Muscle of arm (tissue), 14 donors: ENCODE measurements at places on chromosomes 16 and 17.

- no peak for DNase-seq
Measured at GRCh38 chr17:38632334-38632733, 26.6 kb upstream of the SRCIN1 start.

DNA sequence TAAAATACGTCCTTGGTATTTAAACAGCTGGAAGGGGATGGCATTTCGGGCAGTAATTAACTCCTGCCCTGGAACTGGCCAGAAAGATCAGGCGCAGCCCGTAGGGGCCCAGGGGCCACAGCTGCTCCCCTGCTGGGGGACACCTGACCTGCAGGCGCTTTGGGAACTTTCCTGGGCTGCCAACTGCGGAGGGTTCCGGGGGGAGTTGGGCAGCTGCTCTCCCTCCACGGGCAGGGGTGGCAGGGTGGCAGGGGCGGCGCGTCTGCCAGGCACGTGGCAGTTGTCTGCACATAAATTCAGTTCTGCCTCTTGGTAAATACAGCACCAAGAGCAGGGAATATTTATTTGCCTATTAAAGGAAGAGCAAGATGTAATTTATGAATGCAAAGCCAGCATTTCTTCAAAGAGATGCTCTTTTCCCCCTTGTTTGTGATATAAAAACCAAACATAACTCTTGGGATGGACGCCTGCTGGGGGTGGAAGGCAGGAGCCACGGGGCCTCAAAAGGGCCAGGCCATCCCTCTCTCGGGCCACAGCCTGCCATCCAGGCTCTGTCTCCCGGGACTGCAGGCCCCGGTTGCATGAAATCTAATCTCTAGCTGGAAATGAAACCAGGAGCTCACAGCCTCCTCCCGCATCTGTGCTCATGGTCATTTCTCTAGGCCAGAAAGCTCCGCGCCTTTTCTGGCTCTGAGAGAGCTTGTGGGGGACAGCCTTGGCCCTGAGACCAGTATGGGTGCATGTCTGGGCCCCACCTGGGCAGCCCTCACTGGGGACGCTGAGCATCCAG is 29.9 kb upstream of the CHMP6 start:
- no peak for DNase-seq

DNA sequence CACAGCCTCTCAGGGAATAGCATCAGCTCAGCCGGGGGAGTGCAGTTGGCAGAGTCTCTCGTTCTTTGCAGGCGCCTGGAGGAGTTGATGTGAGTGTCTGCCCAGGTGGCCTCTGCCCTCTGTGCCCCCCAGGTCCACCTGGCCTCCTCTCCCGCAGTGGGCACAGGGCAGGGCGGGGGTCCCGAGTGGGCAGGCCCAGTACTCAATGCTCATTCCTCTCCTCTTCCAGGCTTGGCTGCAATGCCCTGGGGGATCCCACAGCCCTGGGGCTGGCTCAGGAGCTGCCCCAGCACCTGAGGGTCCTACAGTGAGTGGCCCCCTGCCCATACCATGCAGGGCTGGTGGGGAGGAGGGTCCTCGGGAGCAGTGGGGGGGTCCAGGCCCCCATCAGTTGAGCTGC is 14.7 kb upstream of the CPNE2 start:
- DNase-seq: no peak

DNA sequence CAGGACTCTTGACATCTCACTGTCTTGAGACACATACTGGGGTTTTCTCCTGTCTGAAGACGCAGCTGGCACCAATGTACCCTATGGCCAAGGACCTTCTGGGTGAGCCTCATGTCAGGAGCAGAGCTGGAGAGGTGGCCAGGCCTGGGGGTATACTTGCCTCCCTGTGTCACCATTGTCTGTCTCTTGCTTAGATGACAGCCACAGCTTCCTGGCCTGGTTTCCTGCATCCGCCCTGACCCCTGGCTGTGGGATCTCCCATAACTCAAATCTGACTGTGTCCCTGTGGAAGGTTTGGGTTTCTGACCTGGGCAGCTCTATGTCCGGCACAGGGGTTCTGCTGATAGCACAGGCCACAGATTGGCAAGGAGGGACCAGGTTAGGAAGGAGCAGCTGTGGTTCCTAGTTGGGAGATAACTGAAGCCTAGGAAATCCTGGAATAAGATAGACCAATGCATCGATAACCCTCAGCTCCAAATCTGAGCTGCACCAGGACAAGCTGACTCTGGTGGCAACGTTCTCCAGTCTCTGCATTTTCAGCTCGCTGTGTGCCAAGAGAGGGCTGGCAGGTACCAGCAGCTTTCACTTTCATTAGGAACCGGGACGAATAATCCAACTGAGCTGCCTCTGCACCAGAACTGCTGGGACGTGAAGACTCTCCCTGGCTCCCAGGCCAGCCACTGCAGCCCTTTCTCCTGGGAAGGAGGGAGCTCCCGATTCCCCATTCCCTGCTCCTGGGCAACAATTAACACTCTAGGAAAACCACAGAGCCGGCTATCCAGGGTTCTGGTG is 5.0 kb downstream of the DEXI start:
- no peak for DNase-seq

- no peak for DNase-seq
Measured at GRCh38 chr17:62714016-62714777, 86.7 kb downstream of the MRC2 start.

GRCh38 chr17:43661699-43662412 is at the start of gene MEOX1:
MEOX1 (minus strand) TSS chr17:43661922; CDS start chr17:43661534, 388 bp downstream.
- DNase-seq: peak; percentile 88

- no peak for DNase-seq
Measured at GRCh38 chr16:52680993-52681392, 134.1 kb upstream of the TOX3 start.

- DNase-seq: no peak
Measured at GRCh38 chr16:66133643-66134338, 232.7 kb upstream of the CDH5 start.

DNA sequence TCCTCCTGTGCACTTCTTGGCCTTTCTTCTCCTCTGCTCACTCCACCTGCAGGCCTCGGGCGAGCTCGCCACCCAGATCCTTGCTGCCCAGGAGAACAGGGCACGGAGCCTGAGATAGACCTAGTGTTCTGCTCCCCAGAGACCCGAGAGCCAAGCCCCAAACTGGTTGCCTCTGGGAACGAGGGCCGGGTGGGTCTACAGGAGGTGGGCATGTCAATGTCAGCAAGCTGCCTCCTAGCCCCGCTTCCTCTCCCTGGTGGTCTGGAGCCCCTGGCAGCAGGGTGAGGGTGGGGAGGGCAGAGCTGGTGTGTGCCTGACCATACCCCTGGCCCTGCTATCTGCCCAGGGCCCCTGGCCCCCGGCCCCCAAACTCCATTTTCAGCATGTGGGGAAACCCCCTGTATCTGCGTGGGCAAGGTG is 841 bp upstream of the NDRG4 start:
- DNase-seq: no peak

GRCh38 chr16:30493941-30494488 is 21.5 kb downstream of the ITGAL start:
- no peak for DNase-seq

DNA sequence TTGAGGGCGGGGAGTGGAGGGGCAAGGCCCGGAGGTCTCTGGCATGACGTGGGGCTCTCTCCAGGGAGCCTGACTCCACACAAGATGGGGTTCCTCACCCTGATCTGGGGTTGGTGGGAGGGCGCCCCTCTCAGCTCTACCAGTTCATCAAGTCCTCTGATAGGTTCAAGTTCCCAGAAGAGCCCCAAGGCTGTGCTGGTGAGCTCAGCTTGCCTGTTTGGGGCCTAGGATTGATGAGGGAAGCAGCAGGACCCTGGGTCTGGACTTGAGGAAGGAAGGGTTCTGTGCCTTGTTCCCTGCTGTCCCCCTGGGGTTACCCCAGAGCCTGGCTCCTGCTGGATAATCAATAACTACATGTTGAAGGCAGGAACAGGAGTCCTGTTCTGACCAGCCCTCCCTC is 3.5 kb downstream of the MGAT5B start:
- DNase-seq: no peak

DNA sequence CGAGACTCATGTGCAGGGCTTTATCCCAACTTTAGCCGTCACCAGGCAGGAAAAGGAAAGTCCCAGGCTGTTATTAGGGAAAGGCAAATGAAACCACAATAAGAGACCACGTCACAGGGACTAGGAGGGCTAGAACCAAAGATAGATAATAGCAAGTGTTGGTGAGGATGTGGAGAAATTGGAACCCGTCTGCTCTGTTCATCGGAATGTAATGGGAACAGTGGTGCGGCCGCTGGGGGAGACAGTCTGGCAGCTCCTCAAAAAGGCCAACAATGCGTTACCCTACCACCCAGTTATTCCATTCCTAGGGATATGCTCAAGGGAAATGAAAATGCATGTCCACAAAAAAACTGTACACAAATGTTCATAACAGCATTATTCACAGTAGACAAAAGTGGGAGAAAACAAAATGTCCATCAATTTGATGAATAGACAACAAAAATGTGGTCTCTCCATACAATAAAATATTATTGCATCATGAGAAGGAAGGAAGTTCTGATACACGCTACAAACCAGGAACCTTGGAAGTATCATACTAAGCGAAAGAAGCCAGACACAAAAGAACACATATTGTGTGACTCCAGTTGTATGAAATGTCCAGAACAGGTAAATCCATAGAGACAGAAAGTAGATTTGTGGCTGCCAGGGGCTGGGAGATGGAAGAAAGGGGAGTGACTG is 19.5 kb upstream of the USP10 start:
- no peak for DNase-seq

GRCh38 chr17:866568-867103 is 84.5 kb downstream of the MRM3 start:
- DNase-seq: no peak

- DNase-seq: peak; percentile 78
Measured at GRCh38 chr16:67872631-67873434, at the start of gene EDC4. EDC4 (plus strand) TSS chr16:67873052; CDS start chr16:67873262, 210 bp downstream.

DNA sequence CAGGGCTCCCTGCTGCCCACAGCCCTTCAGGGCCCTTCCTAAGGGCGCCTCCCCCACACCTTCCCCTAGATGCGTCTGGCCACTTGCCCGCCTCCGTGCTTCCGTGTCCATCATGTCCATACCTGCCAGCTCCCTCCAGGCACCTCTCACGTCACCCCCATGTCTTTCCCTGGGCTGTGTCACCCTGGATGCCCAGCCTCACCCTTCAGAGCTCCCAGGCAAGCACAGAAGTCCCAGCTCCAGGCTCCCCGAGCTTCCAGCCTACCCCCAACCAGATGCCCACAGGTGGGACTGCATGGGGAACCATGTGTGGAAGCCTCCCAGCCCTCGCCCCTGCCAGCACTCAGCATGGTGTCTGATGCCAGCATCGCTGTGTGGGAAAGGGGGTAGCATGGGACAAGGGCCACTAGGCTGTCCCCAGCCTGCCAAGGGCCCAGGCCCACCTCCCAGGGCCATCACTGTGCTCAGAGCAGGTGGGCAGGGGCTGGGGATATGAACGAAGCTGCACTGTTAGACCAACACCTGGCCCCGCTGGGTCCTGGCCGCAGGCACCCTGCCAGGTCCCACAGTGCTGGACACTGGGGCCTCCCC is 1.9 kb upstream of the AXIN1 start:
- no peak for DNase-seq

- no peak for DNase-seq
Measured at GRCh38 chr17:64974750-64975317, 55.6 kb upstream of the LRRC37A3 start.

DNA sequence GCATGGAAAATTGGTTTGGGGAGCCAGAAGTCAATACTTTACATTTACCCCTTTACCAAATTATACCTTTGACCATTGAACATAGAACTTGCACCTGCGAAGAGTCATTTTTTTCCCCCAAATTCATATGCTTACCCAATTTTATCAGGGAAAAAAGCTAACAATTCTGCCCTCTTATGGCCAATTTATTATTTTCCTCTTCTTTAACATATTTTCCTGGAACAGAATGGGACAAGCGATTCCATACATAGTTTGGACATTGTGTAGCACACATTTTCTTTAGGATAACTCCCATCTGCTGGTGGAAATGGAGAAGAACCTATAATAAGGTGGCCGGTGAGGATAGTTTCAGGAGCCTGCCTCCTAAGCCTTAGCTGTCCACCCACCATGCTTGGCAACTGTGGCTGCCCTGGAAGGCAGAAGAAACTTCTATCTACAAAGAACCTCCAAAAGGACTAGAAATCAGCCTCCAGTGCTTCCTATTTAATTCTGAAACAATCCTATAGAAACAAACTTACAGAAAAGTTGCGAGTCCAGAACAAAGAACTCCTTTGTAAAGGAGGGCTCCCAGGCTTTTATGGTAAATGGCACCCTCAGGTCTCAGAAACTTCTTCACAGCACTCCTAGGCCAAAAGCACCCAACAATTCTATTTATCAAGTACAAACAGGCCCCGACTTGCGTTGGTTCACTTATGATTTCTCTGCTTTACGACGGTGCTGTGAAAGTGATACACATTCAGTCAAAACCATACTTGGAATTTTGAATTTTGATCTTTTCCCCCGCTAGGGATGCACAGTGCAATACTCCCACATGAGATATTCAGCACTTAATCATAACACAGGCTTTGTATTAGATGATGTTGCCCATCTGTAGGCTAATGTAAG is 64.1 kb upstream of the CACNG4 start:
- peak; percentile 15 for DNase-seq

GRCh38 chr17:16905593-16906191 is 66.2 kb downstream of the TNFRSF13B start:
- DNase-seq: no peak

DNA sequence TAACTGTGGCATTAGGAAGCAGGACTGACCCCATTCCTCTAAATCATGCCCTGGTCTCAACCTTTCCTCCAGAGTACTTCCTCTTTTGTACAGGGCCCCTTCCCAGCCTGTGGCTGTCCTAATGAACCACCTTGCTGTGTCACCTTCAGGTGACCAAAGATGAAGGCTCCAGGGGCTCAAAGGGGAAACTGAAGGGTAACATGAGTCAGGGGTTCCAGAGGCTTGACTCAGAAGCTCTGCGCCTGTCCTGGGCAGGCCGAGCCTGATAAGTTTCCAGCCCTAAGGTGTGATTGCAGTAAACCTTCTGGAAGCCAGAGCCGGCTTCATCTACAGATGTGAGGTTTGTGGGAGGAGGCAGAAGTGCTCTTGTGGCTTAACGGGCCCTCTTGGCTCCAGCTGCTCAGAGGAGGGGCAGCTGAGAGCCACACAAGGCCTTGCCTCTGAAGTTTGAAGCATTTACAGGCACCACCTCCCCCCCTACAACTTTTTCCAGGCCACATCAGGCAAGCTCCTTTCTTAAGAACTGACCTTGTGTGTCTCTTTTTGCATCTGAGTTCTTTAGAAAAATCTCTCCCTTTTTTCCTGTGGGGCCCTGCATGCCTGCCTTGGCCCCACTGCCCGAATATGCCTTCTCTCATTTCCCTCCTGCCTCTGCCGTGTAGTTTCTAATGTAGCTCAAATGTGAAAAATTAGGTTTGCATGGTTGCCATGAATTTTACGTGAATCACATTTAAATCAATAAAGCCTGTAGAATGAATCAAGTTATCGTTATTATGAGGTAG is 149.9 kb downstream of the CLEC16A start:
- no peak for DNase-seq

GRCh38 chr16:4507588-4508345 is 30.8 kb downstream of the CDIP1 start:
- DNase-seq: no peak
